ENCODE measurements at places on chromosomes 3 and 15.
A peak's percentile ranks its signal among the peaks of the same experiment; 100 is the strongest.

GRCh38 chr3:194339840-194340239, 11.3 kb downstream of the CPN2 start:
- no peak for DNase-seq

DNA sequence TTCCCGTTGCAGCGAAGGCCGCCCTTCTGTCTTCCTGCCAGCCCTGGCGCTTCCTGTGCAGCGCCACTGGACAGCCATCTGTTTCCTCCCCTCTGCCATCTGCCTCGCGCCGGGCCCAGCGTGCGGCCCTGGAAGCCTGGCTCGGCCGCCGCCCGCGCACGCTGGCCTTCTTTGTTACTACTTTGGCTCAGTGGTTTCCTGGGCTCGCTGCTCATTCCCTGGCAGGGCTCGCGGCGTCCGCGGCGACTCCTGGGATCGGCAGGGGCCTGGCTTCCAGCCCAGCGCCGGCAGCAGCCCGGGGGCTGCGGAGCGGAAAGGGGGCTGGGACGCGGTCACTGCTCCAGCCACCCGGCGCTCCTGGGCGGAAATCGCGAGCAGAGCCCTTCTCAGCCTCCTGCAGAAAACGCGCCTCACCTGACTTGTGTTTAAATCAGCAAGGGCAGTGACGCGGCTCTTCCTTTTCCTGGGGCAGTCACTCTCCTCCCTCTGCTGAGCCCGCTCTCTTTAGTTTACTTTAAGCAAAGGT, 10.0 kb downstream of the CMTM7 start:
- no peak for DNase-seq

DNA sequence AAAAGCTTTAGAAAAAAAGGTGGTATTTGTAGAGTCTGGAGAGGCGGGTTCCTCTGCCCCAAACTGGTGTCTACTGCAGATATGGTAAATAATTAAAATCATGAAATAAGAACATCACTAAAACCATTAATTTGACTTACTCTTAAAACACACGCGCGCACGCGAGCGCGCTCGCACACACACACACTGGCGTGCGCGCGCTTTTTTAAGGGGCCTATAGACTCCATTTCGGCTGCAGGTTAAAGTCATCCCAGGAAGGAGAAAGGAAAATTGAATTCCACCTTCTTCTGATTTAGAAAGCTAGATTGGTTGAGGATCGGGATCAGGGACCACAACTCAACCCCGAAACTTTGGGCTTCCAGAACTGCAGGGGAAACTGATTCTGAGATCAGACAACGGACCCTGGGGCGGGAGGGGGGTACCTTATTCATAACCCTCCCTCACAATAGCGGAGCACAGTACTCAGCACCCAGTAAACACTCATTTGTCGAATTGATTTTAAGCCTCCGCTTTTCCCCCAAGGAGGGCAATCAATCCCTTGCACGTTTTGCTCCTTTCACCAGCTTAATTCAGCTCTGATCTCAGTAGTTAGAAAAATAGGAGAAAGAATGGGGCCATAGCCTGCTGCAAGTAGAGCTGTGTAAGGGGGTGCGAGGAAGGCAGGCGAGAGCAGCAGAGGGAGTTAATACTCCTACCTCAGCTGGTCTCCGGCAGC, 509 bp upstream of the LRRC3B start:
- DNase-seq: no peak

DNA sequence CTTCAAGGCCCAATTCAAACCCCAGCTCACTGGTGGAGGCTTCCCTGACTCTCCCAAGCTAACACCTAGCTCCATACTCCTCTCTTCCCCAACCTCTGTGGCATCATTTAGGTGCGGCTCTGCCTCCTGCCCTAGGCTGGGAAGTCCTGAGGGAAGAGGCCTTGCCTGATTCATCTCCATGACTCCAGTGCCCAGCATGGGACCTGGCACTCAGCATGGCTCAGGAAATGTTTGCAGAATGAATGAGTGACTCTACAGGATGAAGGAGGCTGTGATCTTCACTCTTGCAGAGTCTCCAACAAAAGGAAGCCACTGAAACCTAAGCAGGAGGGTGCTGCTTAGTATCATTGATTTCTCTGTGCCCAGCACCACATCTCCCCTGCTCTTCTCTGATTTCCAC, 34.5 kb upstream of the INSYN1 start:
- no peak for DNase-seq

- no peak for DNase-seq
These were observed 136.3 kb downstream of the FOXP1 start for GRCh38 chr3:71447197-71447596.

DNA sequence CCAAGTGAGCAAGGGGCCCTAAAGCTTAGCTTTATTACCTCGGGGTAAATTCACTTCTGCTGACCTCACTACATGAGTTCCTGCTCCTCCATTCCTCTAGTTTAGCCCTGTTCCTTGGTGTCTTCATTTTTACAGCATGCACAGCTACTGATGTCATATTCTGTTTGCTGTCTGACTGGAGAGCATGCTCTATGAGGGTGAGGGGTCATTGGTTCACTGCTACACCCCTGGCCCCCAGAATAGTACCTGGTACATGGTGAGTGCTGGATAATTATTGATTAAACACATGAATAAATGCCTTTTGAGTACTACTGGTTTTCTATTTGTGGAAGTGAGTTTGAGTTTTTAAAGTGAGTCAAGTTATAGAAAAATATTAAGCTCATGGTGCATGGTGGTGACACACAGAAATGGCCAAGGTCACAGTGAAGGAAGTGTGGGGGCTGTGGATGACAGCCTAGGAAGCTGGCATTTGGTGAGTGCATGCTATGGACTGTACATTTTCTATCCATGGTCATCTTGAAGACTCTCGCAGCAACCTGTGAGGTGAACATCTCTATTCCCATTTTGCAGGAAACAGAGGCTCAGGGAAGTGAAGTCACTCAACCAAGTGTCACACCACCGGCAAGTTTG, 34.0 kb downstream of the RPLP1 start:
- DNase-seq: no peak

- no peak for DNase-seq
These were observed 6.5 kb upstream of the UTS2B start for GRCh38 chr3:191336833-191337232.

DNA sequence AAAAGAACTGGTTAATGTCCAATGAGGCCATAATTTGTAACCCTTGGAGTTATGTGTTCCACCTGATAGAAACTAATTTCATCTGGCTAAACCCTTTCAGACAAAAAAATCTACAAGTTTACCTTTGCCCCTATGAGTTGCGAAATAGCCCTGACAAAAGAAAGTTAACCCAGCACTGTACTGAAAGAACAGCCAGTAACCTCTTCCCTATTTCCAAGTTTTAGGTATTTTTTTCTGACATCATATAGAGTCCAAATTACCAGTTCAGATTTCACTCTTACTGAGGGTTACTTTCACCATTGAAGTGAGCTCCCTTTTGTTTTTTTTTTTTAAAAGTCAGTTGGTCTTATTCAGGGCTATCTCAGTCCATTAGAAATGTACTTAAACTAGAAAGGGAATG, 42.8 kb upstream of the PTPRG start:
- DNase-seq: no peak

- no peak for DNase-seq
These were observed 33.3 kb downstream of the TFDP2 start for GRCh38 chr3:142115867-142116668.

- no peak for DNase-seq
These were observed 84.9 kb upstream of the SPATA12 start for GRCh38 chr3:56975567-56975966.

DNA sequence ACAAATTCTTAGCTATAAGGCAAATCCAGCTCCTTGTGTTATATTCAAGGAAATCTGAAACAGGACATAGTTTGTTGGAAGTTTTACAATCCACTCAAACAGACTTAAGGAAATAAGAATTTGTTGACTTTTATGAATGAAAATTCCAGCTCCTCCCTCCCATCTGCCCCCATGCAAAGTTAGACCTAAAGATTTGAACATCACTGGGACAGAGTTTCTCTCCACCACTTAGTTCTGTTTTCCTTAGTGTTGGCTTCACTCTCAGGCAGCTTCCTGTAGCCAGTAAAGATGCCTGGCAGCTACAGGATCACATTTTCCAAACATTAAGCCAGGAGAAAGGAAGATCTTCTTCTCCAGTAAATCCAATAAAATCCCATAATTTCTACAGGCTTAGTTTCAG, 265.0 kb downstream of the TAFA4 start:
- no peak for DNase-seq

DNA sequence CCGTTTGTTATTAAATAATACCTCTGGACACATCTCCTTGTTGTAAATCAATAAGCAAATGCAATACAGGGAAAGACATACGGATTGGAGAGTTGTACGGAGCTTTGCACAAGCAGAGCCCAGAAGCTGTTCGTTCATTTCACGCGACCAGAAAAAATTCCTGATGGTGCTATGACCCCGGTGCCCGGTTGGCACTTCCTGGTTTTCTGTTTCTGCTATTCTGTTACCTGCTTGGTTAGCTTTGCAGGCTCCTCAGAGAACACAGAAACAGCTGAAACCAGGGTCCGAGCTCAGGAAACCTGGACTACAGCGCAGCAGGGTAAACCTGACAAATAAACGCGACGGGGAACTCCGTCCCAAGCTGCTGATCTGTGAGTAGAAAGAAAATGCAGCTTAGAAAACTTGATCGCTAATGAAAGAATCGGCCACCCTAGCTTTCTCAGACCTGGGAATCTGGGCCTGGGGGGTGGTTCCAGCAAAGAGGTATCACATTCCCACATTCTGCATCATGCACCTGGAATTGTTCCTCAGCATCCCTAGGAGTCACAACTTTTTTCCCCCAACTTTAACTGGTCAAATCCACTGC, 845 bp downstream of the CNTN3 start:
- DNase-seq: no peak

- no peak for DNase-seq
These were observed 1.2 kb downstream of the SNX22 start for GRCh38 chr15:64152507-64153387.

DNA sequence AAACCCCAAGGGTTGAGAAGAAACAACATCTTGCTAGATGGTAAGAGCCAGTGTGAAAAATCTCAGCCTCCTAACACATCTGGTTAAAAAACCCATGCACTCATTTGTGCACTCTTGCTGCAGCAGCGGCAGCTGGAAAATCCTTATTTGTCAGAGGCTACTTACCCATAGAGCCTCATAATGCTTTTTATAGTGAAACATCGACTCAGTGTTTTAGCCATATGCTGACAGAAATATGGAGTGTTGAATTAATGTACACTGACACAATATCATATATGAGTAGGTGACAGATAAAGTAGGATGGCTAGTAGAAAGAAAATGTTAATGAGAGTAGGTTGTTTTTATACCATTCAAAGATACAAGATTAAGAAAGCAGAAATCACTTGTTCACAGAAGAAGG, 13.0 kb downstream of the SLC9A9 start:
- no peak for DNase-seq

- no peak for DNase-seq
These were observed 44.6 kb upstream of the GOLGA6B start for GRCh38 chr15:72609862-72610261.

DNA sequence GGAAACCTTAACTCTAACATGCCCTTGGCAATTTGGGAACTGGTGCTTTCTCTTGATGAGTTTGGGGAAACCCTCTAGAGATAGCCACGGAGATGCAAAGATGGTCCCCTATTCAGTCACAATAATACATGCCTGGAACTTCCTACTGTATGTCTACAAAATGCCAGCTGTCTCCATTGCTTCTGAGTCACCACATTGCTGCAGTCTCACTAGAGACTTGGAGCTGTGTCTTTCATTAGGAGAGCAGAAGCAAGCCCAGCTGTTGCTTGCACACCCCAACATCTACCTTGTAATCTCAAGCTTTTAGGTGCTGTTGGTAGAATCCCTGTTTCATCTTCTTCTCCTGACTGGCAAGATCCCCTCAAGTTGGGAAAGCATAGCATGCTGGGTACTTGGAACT, 261.0 kb downstream of the ADAMTSL3 start:
- no peak for DNase-seq

DNA sequence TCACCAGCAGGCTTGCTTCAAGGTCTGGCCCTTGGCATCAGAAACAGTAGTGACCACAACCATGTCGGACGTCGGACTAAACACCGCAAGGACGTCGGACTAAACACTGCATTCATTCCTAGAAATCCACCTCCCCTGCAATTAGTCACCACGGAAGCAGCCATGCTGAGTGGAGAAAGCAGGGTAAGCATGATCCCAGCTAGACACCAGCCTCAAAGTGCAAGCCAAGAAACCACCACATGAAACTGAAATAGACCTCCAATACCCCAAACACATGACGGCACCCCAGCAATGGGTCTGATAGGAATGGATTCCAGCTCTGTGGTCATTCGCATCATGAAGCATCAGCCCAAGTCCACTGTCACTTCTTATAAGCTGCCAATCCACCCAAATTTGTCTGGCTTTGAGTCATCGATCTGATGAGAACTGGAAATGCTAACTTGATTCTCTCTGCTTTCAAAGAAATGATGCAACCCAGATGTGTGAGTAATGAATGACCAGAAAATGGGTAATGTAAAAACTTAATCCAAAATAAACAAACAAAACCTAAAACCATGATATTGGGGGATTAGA, 348.3 kb upstream of the TMCO5A start:
- no peak for DNase-seq

- no peak for DNase-seq
These were observed 110.5 kb downstream of the WDR72 start for GRCh38 chr15:53648934-53649333.

- peak; percentile 86 for DNase-seq
These were observed 30.7 kb upstream of the ANPEP start for GRCh38 chr15:89845305-89845893.

DNA sequence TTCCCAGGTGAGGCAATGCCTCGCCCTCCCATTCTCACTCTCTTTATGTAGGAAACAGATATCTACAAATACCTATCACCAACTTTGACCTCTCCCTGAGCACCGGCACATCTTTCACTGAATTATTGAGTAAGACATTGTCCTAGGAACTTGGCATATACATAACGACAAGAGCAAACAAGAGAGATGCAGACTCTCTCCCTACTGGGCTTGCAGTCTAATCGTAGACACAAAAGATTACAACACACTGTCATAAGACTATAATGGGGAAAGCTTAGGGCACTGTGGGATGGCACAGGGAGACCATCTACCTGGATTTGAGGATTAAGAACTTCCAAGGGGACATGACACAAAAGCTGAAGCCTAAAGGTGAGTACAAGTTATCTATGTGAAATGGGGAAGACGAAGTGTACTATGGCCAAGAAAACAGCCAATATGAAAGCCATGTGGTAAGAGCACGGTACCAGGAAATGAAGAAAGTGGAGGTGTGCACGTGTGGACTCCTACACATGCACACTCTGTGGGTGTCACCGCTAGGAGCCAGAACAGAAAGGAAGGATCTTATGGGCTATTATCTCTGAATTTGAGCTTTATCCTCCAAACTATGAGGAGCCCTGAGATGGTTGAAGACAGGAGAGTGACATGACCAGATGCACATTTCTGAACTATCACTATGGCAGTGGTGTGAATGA, 218.8 kb upstream of the STRIT1 start:
- DNase-seq: no peak

GRCh38 chr3:122415104-122415744, 638 bp downstream of the WDR5B start:
- DNase-seq: peak; percentile 64
